ENCODE measurements at places on chromosomes 11 and 22.
A peak's percentile ranks its signal among the peaks of the same experiment; 100 is the strongest.

DNA sequence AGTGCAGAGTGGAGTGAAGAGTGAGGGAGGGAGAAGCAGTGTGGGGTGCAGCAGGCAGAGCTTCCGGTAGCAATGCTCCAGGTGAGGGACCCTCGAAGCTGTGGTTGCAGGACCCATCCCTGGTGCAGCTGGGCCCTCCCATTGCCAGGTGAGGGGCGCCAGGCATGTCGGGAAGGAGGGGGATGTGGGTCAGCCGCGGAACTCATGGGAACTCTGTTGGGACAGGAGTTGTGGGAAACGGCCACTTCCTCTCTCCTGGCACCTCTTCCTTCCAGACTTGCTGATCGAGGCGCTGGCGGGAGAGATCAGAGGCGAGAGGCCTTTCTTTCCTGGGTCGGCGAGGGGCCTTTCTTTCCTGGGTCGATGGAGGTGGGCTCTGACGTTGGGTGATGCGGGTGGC, 48.5 kb downstream of the TPCN2 start:
- DNase-seq = no peak

DNA sequence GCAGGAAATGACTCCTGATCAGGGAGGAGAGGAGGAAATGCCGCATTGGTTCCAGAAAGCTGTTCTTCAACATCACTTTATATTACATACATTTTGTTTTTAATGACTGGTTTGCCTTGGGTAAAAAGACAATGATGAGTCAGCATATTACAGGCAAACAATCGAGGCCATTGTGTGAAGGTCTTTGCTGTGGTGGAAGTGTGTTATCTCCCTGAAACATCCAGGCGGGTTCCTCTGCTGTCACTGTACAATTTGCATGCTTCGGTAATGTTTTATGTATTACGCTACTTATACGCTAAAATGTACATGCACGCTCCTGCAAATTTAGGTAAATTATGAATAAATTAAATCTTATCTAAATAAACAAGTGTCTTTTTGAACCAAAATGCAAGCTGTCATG, 161.1 kb downstream of the KIRREL3 start:
- DNase-seq = peak; percentile 15

GRCh38 chr11:68584097-68584496, 100.2 kb upstream of the GAL start:
- no peak for DNase-seq

- DNase-seq = no peak
Measured at GRCh38 chr11:131391176-131391575, 20.8 kb downstream of the NTM start.

DNA sequence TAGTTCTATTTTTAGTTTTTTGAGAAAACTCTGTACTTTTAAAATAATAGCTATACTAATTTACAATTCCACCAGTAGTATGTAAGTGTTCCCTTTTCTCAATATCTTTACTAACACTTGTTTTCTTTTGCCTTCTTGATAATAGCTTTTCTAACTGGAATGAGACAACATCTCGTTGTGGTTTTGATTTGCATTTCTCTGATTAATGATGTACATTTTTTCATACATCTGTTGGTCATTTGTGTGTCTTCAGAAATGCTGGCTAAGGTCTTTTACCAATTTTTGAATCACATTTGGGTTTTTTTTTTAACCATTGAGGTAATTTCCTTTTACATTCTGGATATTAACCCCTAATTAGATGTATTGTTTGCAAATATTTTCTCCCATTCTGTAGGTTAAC, 258.9 kb downstream of the DYNC2H1 start:
- DNase-seq = no peak

DNA sequence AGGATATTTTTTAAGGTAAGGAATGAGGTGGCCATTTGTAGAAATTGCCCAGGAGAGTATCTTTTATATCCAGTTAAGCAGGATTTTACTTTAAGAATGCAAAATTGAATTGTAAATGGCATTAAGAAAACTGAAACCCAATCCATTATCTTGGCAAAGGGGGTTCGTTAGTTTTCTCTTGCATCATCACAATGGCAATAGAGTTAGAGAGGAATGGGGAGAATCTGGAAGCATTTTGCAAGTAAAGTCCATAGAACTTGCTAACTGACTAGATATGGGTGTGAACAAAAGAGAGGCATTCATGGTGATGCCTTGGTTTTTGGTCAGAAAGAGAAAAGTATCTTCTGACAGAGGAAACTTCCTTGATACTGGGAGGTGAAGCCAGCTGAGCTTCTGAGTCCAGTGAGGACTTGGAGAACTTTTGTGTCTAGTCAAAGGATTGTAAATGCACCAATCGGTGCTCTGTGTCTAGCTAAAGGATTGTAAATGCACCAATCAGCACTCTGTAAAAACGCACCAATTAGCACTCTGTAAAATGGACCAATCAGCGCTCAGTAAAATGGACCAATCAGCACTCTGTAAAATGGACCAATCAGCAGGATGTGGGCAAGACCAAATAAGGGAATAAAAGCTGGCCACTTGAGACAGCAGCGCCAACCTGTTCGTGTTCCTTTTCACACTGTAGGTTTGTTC, 3.6 kb upstream of the CCDC117 start:
- no peak for DNase-seq

- DNase-seq = no peak
Measured at GRCh38 chr11:61756452-61757212, 4.2 kb downstream of the MYRF start.

GRCh38 chr22:50705219-50705691, 32.6 kb downstream of the SHANK3 start:
- DNase-seq = peak; percentile 24

- DNase-seq = peak; percentile 71
Measured at GRCh38 chr11:75303544-75304224, 47.8 kb downstream of the ARRB1 start.

DNA sequence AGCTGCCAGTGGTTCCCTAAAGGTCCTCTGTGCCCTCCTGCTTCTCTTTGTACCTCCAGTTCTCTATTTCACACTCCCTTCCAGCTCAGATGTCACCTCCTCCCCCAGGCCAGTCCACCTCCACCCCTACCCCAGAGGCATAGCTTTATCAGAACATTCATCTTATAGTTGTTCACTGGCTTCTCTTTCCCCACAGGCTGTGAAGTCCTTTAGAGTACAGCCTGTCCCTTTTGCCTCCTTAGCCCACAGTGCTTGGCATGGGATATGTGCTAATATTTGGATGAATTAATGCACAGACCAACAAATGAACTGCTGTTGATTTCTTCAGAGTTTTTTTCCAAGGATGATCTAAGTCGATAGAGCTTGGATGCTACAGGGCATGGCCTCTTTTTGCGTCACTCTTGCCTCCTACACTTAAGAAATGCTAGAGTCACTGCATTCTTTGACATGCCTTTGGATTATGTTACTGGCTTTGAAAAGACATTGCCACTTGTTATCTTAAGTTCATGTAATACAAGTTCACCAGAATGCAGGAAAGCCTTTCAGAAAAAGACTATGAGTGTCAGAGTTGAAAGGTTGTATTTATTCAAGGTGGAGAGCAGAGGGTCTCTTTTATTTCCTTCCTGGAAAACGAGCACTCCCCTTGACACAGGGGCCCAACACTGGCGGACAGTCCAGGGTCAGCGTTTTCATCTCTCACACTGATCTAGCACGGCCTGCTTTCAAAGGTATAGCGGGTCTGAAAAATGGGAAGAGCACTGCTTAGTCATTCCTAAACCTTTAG, 75.7 kb downstream of the PISD start:
- no peak for DNase-seq

Measured in nucleus accumbens (tissue), 56 donors.